Activated CD8-positive, alpha-beta memory T cell treated with anti-CD3 and anti-CD28 coated beads for 1 hour (primary cell): ENCODE measurements at places on chromosomes 2 and 18.

DNA sequence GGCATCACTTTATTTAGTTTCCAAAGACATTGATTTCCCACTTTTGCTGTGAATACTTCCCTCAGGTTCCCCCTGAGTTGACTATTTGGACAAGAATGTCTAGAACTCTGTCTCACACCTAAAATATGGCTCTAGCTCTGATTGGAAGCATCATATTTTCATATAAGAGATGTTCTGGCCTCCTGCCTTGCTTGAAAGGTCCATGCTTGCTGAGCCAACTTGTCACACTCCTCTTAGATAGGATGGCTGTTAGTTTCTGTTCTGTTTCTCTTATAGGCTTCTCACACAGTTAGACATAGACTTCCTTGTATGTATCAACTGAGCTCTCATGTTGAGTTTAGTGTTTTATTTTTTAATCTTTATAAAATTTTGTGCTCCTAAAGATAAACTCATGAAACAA lies 87.1 kb downstream of the CNTNAP5 start:
- no peak for DNase-seq

- DNase-seq = peak; percentile 31
These were observed 31.1 kb downstream of the NAB1 start for GRCh38 chr2:190679813-190680591.

GRCh38 chr2:41084321-41084720 lies 632.4 kb upstream of the SLC8A1 start:
- DNase-seq = no peak

GRCh38 chr2:240203788-240204270 lies 63.4 kb upstream of the OTOS start:
- DNase-seq = no peak

DNA sequence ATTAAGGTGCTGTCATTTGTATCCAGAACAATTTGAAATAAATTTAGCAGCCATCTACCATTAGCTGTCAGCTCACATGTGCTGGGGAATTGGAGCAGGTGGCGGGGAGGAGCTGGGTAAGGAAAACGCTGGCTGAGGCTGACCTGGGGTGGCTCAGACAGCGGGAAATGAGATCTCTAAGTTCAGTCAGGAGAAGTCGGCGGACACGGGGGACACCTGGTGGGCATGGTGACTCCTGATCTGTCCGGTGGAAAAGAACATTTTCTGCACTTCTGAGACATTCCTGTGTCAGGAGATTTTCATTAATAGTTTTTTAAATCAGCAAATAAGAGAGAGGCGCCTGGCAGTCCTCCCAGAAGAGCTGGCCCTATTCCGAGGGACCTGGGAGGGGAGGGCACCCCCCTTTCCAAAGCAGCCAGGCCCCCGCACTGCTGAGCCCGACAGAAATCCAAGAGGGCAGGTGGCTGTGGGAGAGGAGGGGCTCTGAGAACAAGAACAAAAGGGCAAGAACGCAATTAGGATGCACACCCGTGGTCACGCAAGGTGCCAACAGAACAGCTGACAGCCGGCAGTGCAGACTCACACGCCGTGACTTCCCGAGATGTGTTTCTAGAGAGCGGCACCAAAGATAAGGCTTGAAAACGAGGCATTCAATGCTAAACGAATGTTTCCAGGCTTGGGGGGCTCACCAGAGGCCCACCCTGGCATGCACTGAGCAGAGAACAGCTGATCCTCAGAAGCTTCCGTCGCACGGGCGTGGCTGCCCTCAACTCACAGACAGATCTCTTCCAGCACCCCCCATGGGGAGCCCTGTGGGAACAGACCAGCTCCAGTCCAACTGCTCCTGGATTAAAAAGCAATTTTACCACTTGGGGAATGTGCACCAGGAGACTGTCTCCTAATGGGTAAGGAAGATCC lies 26.4 kb downstream of the SLC66A2 start:
- DNase-seq = no peak

- DNase-seq = no peak
These were observed 888.0 kb upstream of the SLC39A10 start for GRCh38 chr2:194769030-194769429.

DNA sequence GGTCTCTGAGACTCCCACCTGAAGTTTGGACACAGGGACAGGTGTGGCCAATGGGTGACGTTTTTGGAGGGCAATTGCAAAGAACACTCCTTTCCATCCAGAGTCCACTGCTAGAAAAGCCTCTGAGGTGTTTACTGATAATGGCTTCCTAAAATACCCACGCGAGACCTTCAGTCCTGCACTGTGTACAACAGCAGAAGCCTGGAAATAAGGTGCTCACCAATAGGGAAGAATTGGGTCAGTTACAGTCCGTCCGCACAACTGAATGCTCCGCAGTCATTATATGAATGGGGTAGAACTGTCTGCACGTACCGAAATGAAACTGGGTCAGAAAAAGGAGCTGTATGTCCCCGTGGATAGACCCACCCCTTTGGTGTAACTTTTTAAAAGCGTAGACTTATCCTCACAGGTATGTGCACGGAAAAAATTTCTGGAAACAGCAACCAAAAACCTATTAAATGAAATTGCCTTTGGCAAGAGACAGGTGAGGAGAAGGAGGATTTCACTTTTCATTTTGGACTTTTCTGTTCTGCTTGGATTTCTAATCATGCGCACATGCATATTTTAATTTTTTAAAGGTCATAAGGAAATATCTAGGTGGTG lies 29.4 kb downstream of the SDC1 start:
- DNase-seq = no peak

DNA sequence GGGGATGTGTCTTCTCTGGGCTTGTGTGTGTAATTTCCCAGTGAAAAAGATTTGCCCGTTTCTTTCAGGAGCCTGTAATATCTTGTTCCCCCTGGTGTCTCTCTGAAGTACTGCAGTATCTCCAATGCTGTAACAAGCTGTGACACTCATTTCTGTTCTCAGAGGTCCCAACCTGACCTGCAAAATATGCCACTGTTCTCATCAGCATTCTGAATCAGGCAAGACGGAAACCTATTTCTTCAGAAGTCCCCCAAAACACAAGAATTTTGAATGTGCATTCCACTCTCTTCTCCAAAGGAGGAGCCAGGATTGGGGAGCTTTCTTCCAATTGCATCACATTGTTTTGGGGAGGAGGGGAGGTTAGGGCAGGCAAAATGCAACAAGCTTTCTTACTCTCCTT lies 77.0 kb upstream of the CNGA3 start:
- DNase-seq = no peak

DNA sequence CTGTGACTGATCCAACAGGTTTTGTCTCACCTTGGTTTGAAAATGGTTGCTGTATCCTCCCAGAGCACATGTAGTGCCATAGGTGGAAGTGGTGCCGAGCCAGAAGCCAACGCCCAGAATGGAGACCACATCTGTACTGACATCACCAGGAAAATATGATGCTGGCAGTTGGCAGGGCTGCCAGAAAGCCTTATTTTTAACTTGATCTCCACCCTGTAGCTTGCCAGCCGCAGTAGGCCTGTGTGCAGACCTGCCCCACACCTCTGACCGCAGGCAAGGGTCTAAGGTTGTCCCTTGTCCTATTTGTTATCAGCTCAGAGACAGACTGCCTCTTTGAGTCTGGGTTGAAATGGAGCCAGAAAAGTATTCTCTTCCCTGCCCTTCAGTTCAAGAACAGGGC lies 123.5 kb upstream of the EML6 start:
- no peak for DNase-seq

DNA sequence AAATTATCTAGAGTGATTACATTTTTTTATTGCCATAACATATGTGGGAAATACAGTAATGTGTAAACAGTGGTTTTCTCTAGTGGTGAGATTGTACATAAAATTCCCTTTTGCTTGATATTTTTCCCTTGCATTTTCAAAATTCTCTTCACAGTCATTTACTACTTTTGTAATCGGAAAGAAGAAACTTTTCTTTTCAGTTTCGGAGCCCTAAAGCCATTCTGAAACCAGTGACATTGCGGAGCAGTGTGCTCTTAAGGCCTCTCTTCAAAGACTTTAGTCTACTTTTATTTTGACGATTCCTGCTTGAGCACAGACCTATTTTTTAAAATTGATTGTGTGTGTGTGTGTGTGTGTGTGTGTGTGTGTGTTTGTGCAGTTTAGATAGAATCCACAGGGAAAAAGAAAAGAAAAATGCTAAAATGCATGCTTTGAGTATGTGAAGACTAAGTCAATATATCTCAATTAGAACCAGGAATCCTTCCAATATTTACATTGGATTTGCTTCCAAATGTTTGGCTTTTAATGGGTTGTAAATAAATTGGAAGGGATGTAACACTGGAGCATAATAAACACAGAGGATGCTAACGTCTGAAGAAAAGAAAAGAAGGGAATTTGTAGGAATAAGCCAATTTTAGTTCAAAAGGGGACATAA lies 357.4 kb downstream of the RND3 start:
- DNase-seq = no peak

GRCh38 chr18:11388755-11389680 lies 220.4 kb upstream of the SLC35G4 start:
- DNase-seq = no peak

GRCh38 chr2:205372141-205372540 lies 310.2 kb upstream of the NRP2 start:
- DNase-seq = no peak

- no peak for DNase-seq
These were observed 76.3 kb upstream of the ZCCHC2 start for GRCh38 chr18:62446511-62446910.

DNA sequence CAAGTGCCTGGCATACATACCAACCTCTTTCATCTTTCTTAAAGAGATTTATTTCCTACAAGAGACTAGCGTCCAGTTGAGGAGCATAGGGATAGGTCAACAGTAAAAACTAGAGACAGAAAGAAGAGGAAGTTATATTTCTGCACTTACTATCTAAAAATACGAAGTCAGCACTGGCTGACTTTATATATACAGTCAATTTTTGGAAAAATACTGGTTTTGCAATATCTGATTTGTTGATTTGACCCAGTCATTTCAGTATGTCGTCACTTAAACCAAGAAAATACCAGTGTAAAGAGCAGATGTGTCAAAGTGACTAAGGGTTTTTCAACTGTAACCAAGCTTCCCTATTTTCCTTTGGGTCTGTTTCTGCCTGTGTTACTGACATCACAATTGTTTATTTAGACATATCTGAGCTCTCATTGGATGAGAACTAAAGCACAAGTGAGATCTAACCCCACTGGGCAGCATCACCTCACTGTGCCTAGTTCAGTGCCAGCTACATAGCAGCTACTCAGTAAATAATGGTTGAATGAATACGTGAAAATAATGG lies 23.0 kb downstream of the CYTIP start:
- no peak for DNase-seq

- DNase-seq = no peak
These were observed 30.1 kb downstream of the SLC8A1 start for GRCh38 chr2:40421631-40422297.

- no peak for DNase-seq
These were observed 102.3 kb downstream of the OSR1 start for GRCh38 chr2:19256121-19256601.

DNA sequence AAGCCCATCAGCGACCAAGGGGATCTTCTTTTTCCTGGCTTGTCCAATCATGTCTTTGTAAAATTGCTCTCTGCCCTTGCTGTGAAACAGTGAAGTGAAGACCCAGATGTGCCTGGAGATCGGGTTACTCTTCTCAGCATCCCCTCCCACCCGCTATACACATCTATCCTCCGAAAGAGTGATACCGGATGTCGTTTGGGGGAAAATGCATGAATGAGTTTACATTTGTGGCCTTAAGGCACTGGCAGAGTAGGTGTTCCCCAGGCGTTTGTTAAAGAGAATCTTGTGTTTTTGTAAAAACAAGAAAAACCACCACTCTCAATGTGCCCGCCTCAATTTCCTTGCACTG lies 528.3 kb downstream of the CMPK2 start:
- no peak for DNase-seq

GRCh38 chr2:172253190-172254052 lies 150.7 kb upstream of the DLX2 start:
- DNase-seq = peak; percentile 8

DNA sequence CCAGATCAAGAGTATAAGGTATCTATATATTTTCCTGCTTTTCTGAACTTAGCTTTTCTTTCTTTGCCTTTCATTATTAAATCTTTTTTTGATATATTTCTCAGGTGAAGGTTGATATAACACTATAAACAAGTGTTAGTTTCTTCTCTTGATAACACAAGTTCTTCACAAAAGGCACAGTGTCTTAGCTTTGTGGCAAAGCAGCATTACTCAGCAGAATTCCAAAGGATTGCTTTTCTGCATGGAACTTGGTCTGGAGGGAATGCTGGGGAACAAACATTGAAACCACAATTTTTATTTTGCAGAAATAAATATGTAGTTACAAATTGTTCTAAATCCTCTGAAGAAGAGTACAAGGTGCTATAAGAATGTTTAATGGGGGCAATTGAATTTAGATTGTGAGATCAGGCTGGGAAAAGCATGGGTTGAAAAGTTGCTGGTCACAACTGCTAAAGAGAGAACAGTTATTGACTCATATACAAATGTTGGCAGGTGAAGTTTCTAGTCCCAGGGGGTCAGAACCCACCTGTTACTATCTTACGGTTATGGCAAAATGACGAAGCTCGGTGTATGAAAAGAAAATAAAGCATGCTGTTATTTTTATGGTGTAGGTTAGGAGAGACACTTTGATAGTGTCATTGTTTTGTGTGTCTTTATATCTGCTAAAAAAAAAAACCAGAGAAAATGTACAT lies 68.2 kb downstream of the UBR3 start:
- DNase-seq = no peak

- DNase-seq = no peak
These were observed 67.8 kb downstream of the ABCG8 start for GRCh38 chr2:43906448-43907109.

- DNase-seq = no peak
These were observed 233.2 kb upstream of the SMAD7 start for GRCh38 chr18:49183921-49184320.

GRCh38 chr2:64260093-64260803 lies 116.0 kb upstream of the PELI1 start:
- DNase-seq = no peak

GRCh38 chr18:10391506-10391905 lies 62.9 kb upstream of the APCDD1 start:
- DNase-seq = no peak

DNA sequence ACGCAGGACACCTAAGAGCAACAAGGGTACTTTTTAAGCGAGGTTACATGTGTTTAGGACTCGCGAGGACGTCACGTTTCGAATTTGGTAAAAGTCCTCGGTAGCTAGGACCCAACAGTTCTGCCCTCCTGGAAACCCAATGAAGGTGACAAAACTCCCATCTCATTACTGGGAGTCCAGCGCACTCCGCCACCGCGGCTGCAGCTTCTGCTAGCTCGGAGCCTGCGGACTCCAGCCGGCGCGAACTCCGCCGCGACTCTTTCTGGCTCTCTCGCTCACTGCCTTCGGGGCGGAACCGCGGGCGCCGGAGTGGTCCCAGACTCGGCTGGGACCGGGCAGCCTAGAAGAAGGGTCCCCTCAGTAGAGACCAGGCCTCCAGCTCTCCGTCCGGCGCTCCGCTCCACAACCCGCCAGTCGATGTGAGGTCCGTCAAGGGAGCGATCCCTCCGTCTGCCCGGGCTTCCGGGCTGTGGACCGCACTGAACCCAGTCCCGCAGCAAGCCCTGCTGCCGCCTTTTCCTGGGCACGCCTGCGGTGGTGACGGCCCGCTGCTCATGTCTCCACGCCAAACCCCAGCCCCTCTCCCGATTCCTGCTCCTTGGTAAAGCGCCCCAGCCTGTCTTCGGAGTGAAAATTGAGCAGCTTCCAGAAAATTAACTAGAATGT lies 3.0 kb upstream of the OSR1 start:
- DNase-seq = no peak
